ENCODE measurements at places on chromosomes 2 and 18. TPM values are rescaled to one million over a fixed set of nuclear protein-coding genes. Genes with fewer than 3 reads are reported as not detected.
A peak's percentile ranks its signal among the peaks of the same experiment; 100 is the strongest.

The ATAD2B gene
- total RNA-seq = 14.3 TPM

The CD8B gene
- total RNA-seq = 0.87 TPM

The CHAC2 gene
- total RNA-seq = 15.0 TPM

The PDE11A gene
- not detected for total RNA-seq

The MYO7B gene
- 0.58 TPM for total RNA-seq

GRCh38 chr18:24270937-24271380 is 126.7 kb downstream of the OSBPL1A start:
- DNase-seq = no peak
- H3K4me3 ChIP-seq = no peak overlapping the region
- H3K27me3 ChIP-seq = peaks cover 35% of the 10 kb centered on the region
- H3K4me1 ChIP-seq = peaks cover 5% of the 10 kb centered on the region
- no peak overlapping the region for H3K27ac ChIP-seq

- H3K4me1 ChIP-seq = peaks cover 84% of the 10 kb centered on the region
- H3K4me3 ChIP-seq = peak overlapping the region; percentile 86
- peak; percentile 57 for DNase-seq
- H3K27me3 ChIP-seq = no peaks in the 10 kb centered on the region
Observed at GRCh38 chr2:203714112-203714511, 7.7 kb downstream of the CD28 start.

DNA sequence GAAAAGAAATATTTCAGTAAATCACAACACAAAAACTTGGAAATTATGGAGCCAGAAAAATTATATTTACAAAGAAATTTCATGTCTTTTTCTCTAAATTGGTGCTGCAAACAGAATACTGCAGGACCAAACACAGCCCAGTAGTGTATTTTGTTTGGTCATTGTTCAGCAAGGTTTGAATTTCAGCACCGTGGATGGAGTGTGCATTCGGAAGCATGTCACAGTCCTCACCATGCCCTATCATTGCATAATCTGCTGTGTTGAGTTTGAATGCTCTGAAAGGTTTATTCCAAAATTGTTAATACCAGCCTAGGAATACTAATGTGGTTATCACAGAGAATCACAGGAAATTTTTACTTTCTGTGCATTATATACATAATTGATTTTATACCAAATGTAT is 296.7 kb downstream of the METTL4 start:
- no peak overlapping the region for H3K27ac ChIP-seq
- no peaks in the 10 kb centered on the region for H3K4me1 ChIP-seq
- peaks cover 1% of the 10 kb centered on the region for H3K27me3 ChIP-seq
- no peaks in the 10 kb centered on the region for H3K36me3 ChIP-seq

- H3K4me3 ChIP-seq = no peak overlapping the region
- peaks cover 25% of the 10 kb centered on the region for H3K27me3 ChIP-seq
- no peak overlapping the region for H3K27ac ChIP-seq
Observed at GRCh38 chr2:173050684-173051083, 25.0 kb upstream of the MAP3K20 start.

- H3K4me3 ChIP-seq = no peak overlapping the region
- H3K27ac ChIP-seq = no peak overlapping the region
- H3K27me3 ChIP-seq = peaks cover 8% of the 10 kb centered on the region
- H3K36me3 ChIP-seq = no peaks in the 10 kb centered on the region
- no peaks in the 10 kb centered on the region for H3K4me1 ChIP-seq
Observed at GRCh38 chr18:2326999-2327398, 244.3 kb downstream of the METTL4 start.

DNA sequence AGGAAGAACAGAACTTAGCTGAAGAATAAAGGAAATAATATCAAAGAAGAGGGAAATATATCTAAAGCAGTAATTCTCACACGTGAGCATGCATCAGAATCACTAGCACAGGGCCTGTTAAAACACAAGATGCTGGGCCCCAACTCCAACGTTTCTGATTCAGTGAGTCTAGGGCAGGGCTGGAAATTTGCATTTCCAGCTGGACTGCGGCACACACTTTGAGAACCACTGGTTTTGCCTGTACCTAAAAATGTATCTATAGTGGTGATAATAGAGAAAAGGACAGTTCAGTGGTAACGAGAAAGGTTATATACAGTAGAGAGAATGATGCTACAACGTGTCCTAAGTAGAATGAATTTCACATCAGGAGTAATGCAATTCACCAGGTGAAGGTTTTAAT is 11.2 kb downstream of the REV1 start:
- no peak for DNase-seq
- peaks cover 49% of the 10 kb centered on the region for H3K4me1 ChIP-seq
- H3K27me3 ChIP-seq = no peaks in the 10 kb centered on the region
- H3K36me3 ChIP-seq = peaks cover 3% of the 10 kb centered on the region
- no peak overlapping the region for H3K27ac ChIP-seq

DNA sequence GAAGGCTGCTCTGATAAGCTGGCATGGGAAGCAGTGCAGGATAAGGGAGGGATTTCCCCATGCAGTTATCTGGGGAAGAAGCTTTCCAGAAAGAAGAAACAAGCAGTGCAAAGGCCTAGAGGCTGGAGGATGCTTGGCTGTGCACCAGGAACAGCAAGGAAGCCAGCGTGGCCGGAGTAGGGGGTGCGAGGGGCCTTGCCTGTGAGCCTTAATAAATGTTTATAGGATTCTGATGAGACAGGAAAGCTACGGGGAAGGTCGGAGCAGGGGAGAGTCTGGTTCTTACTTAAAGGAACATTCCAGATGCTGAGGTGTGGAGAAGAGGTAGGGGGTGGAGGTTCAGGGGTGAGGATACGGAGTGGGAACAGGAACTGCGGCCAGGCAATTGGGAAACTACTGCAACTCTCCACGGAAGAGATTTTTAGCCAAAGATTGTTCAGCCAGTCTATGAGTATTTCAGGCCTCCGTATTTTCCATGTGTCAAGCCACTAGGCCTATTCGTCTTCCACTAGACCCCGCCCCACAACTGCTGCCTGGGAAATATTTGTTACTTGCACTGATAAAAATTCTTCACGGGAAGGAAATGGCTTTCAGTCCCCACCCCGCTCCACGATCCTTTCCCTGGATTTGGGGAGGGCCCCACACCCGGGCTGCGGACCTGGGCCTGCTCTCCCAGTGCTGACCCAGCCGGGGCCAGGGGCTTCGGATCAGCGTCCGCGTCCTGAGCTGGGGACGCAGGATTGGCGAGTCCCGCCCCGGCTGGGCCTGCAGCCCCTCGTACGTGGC is 516 bp downstream of the EIF2AK2 start:
- DNase-seq = peak; percentile 50
- H3K4me1 ChIP-seq = peaks cover 40% of the 10 kb centered on the region
- peak overlapping the region; percentile 80 for H3K4me3 ChIP-seq
- H3K27ac ChIP-seq = peak overlapping the region; percentile 66
- H3K36me3 ChIP-seq = peaks cover 22% of the 10 kb centered on the region

GRCh38 chr2:41151746-41152145 is 699.9 kb upstream of the SLC8A1 start:
- DNase-seq = no peak
- no peaks in the 10 kb centered on the region for H3K36me3 ChIP-seq
- H3K27me3 ChIP-seq = no peaks in the 10 kb centered on the region
- no peak overlapping the region for H3K27ac ChIP-seq
- H3K4me3 ChIP-seq = no peak overlapping the region

DNA sequence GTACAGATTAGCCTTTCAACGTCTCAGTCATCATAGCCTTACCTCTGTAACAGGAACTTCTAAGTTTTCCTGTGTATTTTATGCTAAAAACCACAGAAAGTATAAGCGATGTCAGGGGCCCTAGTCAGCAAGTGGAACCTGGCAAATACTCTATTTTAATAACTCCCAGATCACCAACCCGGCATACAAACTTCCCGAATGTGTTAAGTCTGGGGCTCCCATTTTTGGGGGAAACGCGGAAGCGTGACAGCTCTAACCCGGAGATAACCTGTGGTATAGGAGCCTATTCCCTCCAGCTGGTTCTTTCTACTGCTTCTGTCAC is 574 bp downstream of the NIFK start:
- no peaks in the 10 kb centered on the region for H3K27me3 ChIP-seq
- no peak for DNase-seq
- H3K27ac ChIP-seq = peak overlapping the region; percentile 89

DNA sequence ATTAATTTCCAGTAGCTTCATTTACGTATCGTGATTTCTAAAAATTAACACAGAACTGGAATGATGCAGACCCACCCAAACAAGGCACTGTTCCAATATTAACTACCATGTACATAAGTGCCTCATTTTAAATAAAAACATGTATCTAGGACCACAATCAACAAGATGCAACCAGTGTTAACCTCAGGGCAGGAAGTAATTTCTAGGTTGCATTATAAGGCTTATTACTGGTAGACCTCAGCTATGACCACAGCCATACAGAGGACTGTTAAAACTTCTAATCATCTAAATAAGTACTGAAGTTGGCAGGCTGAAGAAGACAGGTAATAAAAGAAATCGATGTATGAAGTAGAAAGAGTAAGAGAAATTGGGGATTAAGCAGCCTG is 262.9 kb downstream of the HDAC4 start:
- peaks cover 50% of the 10 kb centered on the region for H3K36me3 ChIP-seq
- H3K27ac ChIP-seq = no peak overlapping the region
- H3K4me3 ChIP-seq = no peak overlapping the region
- no peaks in the 10 kb centered on the region for H3K27me3 ChIP-seq
- DNase-seq = no peak

DNA sequence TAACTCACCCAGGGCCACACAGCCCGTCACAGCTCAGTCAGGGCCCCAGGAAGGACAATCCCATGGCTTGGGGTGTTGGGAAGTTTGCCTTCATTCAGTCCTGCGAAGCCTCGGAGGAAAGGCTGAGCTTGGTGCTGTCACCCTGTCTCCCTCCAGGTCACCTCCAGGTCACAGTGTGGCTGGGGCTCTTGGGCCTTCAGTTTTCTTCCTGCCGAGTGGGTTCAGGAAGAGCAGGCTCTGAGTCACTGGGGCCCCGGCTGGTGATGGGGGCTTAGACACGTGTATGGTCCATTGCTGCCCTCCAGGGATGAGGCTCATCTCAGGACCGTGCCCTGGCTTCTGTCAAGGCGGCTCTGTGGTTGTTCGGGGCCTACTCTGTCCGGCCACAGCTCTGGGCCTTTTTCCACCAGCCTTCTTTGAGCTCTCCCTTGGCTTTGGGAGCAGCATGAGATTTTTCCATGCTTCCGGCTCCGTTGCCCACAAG is 118.6 kb downstream of the INHBB start:
- H3K4me1 ChIP-seq = no peaks in the 10 kb centered on the region
- no peak overlapping the region for H3K4me3 ChIP-seq
- H3K36me3 ChIP-seq = no peaks in the 10 kb centered on the region
- no peak overlapping the region for H3K27ac ChIP-seq

All from activated CD4-positive, alpha-beta memory T cell treated with anti-CD3 and anti-CD28 coated beads for 36 hours (primary cell).